ENCODE measurements at places on chromosomes 2 and 18. TPM values are rescaled to one million over a fixed set of nuclear protein-coding genes. Genes with fewer than 3 reads are reported as not detected.

The MOB4 gene
- 13.7 TPM for total RNA-seq

GRCh38 chr18:44911773-44912172 is 231.1 kb downstream of the SETBP1 start:
- DNase-seq = no peak

The SH2D6 gene
- not detected for total RNA-seq

DNA sequence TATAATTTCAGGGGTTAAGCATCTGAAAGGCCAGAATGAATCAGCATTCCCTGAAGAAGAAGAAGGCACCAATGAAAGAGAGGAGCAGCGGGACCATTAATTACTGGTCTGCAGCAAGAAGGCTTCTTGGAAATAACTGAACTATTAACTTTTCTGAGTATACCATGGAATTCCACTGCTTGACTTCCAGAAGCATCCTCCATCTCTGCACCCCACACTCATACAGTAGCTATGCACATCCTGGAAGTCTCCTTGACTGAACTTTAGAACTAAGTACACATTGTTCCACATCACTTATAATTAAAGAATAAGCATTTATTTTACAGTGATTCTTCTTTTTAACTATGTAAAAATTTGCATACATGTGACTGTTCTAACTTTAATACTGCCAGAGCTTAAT is 131.5 kb downstream of the PPP1R1C start:
- DNase-seq = no peak

The CASP10 gene
- 54.1 TPM for total RNA-seq

GRCh38 chr18:5286525-5286924 is 9.0 kb downstream of the ZBTB14 start:
- DNase-seq = no peak

Data from hematopoietic multipotent progenitor cell (in vitro differentiated cells).